ENCODE measurements at places on chromosomes 11 and 22.

DNA sequence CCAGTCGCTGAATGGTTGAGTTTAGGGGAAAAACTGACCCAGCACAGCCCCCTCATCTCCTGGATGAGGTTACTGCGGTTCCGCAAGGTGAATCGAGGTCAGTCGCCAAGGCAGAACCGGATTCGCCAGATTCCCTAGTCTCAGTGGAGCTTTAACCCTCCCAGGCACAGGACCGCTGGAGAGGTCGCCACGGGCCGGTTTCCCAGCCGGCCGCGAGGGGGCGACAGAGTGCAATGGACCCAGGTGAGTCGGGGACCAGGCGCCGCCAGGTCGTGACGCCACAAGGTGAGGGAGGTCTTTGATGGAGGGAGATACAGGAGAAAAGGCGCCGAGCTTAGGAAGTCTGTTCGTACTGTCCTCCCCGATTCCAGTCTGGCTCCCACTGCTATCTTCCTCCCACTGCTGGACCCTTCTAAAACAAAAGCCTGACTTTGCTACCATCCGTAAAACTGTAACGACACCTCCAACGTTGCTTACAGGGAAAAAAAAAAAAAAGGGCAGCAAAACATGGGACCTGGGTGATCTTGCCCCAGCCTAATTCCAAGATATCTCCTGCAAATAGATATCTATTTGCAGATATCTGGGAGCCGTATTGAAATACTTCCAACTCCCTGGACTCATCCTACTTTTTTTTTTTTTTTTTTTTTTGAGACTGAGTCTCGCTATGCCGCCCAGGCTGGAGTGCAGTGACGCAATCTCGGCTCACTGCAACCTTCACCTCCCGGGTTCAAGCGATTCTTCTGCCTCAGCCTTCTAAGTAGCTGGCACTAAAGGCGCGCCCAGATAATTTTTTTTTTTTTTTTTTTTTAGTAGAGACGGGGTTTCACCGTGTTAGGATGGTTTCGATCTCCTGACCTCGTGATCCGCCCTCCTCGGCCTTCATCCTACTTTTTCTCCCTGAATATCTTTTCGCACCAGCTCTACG is 1.4 kb upstream of the GGA1 start:
- peak; percentile 32 for DNase-seq

DNA sequence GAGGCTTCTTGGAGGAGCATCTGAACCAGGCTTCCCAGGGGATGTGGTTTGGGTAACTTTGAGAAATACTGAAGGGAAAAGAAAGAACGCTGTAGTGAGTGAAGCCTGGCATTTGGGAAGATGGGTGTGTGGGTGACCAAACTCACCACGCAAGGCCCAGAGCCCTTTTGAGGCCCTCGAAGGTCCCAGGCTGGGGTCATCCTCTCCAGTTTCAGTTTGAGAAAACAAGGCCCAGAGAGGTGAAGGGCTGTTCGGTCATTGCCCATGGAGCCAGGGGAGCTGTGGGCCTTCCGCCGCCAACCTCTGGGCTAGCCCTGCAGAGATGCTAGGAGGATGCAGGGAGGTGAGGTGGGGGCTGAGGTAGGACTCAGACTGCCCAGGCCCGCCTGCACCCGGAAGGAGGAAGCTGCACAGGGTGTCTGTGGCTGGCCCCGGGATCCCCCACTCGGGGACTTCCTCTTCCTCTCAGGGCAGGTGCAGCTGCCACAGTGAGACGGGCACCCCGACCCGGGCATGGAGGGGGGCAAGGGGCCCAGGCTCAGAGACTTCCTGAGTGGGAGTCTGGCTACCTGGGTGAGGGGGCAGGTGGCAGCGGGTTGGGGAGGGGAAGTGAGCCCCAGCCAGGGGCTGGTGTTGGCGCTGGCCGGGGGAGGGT is at the start of gene CCDC88B:
Gene CCDC88B, plus strand, starts transcription at position 451 of the 655 bp plus-strand sequence. Its CDS starts 63 bp downstream, at position 514.
- no peak for DNase-seq

GRCh38 chr11:72225411-72225951 is 914 bp downstream of the INPPL1 start:
- no peak for DNase-seq

DNA sequence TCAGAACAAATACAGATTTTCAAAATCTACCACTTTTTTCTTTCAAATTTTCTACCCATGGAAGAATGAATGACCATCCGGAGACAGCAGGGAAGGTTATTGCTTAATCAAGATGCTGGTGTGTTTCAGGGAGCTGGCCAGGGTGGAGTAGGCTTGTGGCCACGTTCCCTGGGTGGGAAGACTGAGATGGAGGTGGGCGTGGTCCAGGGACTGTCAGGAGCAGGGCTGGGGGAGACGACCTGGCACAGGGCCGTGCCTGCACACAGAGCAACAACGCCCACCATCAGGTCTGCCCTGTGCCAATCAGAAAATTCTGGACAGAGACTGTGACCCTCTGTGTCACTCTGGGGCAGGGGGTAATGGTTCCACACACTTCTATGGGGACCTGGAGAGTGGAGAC is 7.1 kb upstream of the APOBEC3H start:
- no peak for DNase-seq

- no peak for DNase-seq
These were observed 41.1 kb downstream of the OTOG start for GRCh38 chr11:17588166-17588565.

DNA sequence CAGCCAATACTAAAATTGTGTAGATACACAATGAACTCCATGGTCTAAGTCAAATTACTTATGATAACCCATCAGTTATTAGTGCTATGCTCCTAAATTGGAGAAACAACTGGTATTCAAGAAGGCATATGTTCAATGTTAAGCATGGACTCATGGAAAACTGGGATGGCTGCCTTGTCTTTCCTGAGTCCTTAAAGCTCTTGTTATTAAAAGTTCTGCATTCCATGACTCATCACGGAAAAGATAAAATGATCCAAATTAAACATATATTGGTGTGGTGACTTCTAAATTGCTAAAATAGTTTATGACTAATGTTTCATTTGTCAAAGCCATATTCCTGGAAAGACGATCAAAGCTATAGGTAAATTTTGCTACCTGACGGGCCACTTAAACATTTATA is 9.4 kb upstream of the EI24 start:
- DNase-seq = no peak

GRCh38 chr11:1763796-1764661 is at the start of gene CTSD:
CTSD (minus strand) TSS chr11:1763927; CDS start chr11:1763859, 68 bp downstream.
- no peak for DNase-seq

GRCh38 chr11:20087118-20087521 is 73.2 kb downstream of the DBX1 start:
- no peak for DNase-seq

GRCh38 chr11:26992031-26992541 is 1.8 kb upstream of the FIBIN start:
- no peak for DNase-seq

- peak; percentile 13 for DNase-seq
These were observed 201.2 kb upstream of the E2F8 start for GRCh38 chr11:19441752-19442553.

GRCh38 chr11:66789097-66789890 is 53.9 kb upstream of the RCE1 start:
- no peak for DNase-seq

GRCh38 chr22:17085277-17086181 is 729 bp downstream of the IL17RA start:
- DNase-seq = no peak

All from NCI-H1436 treated with DMSO at 0.1 percent for 48 hours (cell line).